ENCODE measurements at places on chromosomes 11 and 22. TPM values are rescaled to one million over a fixed set of nuclear protein-coding genes. Genes with fewer than 3 reads are reported as not detected.

DEUP1 gene
- not detected for total RNA-seq

MMP3 gene
- total RNA-seq: 56.5 TPM

OR51A4 gene
- total RNA-seq: not detected

TRIM66 gene
- total RNA-seq: 7.4 TPM

TUB gene
- total RNA-seq: 0.88 TPM

PKDREJ gene
- total RNA-seq: not detected

CCT8L2 gene
- total RNA-seq: not detected

TESMIN gene
- total RNA-seq: 0.57 TPM
